ENCODE measurements at places on chromosomes 6 and 20.

DNA sequence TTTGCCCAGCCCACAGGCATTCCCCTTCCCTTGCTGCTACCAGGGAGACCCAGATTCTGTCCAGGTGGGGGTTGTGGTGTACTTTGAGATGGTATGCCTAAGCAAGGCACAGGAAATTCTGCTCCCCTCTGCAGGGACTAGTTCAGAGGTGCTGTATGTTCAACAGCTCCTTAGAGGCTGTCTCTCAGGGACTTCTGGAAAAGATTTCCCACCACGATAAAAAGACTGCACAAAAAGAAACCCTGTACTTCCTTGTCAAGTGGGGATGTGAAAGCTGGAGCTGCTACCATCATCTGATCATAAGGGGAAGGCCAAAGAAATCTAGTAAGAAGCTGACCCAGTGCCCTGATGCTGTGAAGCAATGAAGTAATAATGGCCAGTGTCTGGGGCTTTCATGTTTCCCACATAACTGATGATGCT, 51.5 kb upstream of the SMIM29 start:
- no peak for DNase-seq

- DNase-seq, result no peak
Observed at GRCh38 chr6:116476002-116476678, 15.0 kb downstream of the CALHM6 start.

DNA sequence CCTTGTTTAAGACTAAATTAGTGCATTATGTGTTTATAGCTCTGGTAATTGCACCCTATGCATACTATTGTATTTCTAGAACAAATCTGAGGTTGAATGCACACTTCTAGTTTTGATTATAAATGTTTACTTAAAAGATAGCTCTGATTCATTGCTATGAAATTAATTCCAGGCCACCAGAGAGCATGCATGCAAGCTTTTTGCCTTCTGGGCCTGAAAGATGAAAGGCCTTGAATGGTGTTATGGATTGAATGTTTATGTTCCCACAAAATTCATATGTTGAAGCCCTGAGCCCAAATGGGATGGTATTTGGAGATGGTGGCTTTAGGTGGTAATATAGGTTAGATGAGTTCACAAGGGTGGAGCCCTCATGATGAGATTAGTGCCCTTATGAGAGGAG, 695.0 kb upstream of the MAP3K7 start:
- DNase-seq, result no peak

DNA sequence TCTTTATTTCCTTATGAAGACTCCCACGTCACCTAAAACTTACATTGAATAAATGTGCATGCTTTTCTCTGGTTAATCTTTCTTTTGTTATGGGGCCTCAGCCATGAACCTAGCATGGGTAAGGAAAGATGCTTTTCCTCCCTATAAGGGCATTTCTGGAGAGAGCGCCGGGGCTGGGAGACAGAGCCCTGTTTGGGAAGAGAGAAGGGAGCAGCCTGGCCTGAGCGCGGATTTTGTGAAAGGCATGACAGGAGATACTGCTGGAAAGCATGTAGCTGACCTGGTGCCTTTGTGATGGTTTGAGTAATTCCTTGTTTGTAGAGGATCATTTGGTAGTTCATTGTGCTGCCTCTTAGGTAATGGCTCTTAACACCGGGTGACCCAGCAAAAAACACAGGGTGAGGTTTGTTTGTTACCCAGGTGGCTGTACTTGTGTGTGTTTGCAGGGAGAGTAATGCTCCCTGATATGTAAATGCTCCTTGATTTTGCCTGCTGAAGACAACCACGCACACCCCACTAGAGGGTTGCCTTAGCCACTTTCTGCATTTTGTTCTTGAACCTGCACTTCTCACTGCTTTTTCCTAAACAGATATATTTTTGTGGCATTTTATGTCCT, 59.2 kb downstream of the ANKRD6 start:
- DNase-seq, result no peak

All from right hindlimb (tissue), 1 donor.